ENCODE measurements at places on chromosomes 13 and 19.

DNA sequence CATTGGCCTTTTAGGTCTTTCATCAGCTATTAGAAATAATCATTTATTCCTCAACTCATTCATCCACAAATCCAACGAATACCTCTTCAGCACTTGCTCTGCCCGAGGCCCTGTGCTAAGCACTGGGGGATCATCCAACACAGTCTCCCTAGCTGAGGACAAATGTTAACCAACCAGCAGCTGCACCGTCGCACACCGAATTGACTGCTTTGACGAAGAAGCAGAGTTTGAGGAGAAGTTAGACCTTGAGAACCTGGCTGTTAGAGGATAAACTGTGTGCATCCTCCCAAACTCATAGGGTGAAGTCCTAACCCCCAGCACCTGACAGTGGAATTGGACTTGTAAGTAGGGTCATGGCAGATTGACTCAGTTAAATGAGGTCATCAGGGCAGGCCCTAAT, 170.9 kb downstream of the USP12 start:
- no peak for DNase-seq

DNA sequence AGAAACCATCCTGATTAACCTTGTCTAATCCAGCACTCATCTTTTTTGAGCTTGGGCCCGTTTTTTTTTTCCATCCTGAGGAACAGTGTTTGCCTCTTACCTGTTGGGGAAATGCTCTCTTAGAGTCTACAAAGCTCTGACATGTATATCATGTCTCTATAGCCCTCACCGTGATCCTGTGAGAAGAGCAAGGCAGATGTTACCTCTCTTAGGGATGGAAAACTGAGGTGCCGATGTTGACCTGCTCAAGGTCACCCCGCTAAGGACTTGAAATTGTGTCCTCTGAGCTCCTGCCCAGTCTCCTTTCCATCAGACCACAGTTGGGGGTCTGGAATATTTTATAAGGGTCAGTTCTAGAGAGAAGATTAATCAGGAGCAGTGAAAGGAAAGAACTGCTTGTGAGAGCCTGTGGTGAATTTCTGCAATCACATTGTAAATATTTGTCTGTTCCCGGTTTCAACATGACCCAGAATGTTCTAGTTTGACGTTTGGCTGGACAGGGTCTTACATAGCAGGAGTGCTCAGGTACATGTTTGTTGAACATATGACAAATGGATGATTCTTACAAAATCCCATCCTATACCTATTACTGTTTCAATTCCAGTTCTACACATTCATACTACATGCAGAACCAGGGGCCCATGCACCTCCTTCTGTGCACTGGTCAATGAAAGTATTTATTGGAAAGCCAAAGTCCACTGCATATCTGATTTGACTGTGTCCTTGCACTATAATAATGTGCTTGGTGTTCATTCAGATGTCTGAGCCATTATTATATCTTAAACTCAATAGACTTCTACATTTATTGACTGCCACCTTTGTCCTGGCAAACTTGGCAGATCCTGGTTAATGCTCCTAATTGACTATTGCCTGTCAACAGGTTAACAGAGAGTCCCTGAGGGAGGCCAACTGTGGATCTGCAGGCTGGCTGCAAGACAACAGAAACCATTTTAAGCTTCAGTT, 12.1 kb downstream of the SLC25A15 start:
- DNase-seq, result no peak

DNA sequence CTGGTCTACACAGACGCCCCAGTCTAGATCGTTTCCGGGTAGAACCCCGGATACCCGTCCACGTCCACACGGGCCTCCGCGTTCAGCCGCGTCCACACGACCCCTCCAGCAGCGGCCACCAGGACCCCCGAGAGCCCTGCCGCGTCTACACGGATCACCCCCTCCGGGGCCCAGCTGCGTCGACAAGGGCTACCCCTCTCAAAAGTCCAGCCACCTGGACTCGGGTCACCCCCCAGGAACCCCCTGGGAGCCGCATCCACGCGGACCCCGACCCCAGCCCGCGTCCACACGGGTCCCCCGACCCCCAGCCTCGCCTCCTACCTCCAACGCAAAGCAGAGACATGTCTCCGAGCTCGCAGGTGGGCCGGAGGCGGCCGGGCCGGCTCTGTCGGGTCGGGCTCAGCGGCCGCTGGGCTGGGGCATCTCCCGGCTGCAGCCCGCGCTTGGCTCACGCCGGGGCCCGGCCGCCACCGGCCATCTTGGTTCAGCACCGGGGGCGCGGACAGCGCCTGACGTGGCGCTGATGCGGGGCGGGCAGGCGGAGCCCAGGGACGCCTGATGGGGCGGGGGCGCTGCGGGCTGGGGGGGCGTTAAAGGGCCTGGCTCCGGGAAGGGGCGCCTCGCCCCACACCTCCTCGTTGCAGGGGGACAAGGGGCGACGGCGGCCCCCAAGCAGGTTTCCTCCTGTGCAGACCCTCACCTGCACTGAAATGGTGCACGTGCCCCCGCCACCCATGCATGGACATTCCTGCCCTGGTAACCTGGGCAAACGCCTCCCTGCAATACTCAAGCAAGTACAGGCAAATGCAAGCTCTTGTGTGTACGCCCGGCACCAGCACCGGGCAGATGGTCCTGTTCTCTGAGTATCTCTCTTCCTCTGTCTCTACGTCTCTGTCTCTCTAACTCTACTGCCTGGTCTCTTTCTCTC, at the start of gene UNC13A:
Gene UNC13A, minus strand, starts transcription at position 498 of the 928 bp plus-strand sequence. Its CDS starts 155 bp downstream, at position 343.
- DNase-seq, result peak; percentile 85

DNA sequence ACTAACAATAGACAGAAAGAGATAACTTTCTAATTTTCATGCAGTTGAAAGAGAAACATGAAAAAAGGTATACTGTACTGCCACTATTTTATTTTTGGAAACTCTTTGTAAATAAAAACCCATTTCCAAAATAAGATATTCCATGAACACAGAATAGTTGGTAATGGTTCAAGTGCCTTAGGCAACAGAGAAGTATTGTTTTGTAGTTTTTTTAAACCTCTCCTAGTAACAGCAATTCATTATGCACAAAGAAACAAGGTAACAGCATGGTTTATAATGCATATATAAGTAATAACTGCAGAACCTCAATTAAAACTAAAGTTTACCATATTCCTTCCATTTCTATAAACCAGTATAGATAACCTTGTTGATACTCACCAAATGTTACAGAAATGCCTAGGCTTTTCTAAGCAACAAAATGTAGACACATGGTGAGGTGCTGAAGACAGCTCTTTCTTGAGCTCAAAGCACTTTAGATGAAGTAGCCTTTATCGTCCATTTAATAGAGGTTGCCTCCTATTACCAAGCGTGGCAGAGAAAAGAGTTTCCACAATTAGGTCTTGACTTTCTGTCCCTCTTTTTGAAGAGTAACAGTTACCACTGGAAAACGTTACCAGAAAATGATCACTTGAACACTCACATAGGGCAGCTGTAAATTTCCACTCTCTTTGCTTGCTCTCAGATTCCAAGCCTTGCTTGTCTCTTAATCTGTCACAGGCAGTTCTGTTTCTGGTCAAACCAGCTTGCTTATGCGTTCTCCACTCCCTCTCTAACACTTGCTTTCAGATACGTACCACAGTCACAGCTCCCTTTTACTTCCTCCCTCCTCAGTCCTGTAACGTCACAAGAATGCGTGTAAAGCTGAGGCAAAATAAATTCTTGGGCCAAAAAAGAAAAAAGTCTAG, 42.9 kb downstream of the CAB39L start:
- DNase-seq, result peak; percentile 36

GRCh38 chr13:103039183-103039582, 27.0 kb downstream of the SLC10A2 start:
- DNase-seq, result no peak

DNA sequence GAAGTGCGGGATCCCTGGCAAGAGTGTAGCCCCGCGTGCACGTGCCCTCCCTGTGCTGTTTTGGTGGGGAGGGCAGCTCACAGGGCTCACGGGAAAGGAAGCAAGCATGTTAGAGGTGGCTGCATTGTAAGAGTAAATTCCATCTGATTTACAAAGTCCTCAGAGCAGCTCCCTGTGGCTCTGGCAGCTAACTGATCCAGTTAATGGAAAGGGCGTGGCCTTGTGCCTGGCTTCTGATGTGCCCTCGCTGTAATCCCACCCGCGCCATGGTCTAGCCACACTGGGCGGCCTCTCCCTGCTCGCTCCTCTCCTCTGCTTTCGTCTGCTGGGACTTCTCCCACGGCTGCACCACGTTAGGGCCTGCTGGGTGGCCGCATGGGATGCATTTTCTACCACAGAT, 258.5 kb downstream of the FGF9 start:
- no peak for DNase-seq

DNA sequence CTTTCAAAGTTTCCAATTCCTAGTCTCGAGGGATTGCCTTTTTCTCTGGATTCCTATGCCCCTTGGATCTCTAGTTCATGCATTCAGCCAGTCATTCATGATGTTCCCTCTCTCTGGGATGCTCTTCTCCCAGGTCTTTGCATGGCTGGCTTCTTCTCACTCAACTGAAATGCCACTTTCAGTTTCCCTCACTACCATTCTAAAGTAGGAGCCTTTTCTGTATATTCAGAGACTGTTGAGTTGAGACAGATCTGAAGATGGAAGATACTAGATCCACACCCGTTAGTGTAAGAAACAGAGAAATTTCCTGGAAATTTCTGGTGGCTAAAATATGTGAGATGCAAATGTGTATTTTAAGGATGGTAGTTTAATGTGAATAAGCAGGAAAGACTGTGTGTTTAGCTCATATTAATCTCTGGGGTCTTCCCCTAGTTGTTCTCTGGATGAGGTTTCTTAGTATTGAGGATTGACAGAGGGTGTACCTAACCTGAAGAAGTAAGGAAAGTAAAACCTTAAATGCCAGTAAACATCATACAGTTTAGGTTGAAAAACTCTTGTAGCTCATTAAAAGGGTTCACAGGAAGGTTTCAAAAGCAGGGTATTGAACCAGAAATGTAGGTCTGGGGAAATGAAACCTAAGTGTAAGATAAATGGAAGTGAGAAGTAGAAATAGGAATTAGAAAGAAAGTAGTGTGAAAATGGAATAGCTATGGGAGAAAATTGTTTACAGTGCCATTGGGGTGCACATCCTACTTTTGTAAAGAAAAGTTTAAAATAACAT, 331.3 kb downstream of the NDFIP2 start:
- peak; percentile 36 for DNase-seq

DNA sequence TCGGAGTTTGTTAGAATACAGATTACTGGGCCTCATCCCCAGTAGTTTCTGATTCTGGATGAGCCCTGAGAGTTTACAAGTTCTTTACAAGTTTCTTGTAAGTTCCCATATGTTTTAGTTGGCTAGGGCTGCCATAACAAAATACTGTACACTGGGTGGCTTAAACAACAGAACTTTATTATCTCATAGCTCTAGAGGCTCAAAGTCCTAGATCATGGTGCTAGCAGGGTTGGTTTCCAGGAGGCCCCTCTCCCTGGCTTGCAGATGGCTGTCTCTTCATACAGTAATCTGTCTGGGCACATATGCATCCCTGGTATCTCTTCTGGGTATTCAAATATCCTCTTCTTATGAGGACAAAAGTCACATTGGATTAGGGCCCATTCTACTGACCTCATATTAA, 167.2 kb downstream of the KLF5 start:
- no peak for DNase-seq

GRCh38 chr13:37539976-37540605, 58.5 kb downstream of the POSTN start:
- no peak for DNase-seq

GRCh38 chr13:113965968-113966884, 7.7 kb downstream of the C13orf46 start:
- no peak for DNase-seq

DNA sequence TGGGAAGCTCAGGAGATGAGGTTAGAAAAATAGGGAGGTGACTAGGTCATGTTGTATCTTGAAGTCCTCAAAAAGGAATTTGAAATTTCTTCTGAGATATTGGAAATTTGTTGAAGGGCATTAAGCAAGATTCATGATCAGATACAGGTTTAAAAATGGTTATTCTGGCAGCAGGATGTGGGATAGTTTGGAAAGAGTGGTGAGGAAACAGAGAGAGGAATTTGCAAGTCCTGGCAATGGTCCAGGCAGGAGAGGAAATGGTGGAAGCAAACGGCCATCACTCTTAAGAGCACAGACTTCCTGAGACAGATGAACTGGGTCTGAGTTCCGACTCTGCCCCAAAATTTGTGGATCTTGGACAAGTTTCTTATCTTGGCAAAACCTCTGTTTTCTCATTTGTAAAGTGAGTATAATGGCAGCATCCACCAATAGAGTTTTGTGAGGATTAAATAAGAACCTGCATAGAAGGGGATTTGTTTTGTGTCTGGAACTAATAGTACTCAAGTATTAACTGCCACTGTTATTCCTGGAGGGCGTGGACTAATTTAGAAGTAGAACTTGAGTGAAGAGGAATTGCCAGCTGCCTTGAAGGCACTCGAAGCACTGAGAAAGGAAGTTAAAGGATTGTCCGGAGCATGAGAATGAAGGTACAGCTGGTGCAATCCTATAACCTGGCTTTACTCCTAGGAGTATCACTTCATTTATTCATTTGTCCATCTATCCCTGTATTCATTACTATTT, 99.6 kb downstream of the CCNA1 start:
- DNase-seq, result no peak

DNA sequence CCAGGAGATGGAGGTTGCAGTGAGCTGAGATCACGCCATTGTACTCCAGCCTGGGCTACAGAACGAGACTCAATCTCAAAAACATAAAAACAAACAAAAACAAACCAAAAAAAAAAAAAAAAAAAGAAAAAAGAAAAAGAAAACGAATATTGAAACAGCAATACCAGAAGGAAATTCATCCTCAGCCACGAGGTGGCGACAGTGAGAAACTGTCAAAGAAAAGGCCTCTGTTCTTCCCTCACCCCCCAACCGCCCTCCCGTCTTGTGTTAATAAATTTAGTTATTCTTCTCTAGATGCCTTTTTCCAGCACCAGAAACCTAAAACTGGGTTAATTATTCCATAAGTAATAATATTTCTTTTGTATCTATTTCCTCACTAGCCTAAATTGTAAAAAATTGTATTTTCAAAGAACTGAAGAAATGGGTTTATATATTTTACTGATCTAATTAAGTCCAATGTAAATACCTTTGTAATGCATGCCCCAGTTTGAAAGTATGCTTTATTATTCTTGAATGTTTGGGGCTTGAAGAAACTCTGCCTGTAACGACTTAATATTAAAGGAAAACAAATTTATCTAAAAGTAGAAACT, 38.6 kb downstream of the LIG4 start:
- peak; percentile 47 for DNase-seq

DNA sequence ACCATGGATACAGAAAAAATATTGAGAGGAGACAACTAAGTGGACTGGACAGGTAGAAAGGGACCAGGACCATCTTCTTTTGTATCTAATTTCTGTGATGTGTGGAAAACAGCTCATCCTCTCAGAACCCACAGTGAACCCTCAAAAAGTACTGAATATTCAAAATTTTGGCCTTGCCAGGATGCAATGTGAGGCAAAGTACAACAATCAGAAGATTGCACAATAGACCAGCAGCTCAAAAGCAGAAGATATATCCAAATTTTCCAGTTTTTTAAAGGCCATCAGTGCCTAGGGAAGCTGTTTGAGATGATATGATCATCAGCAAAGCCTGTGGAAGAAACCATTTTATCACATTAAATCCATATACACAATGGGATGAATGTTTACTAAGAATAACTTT, 973.3 kb upstream of the MIR17HG start:
- no peak for DNase-seq

GRCh38 chr13:26698392-26699196, 62.0 kb downstream of the GPR12 start:
- peak; percentile 86 for DNase-seq
